NK-92 treated with Interleukin-12 subunit alpha and Interleukin-12 subunit beta, amount 100 ng/mL, for 24 hours (cell line): ENCODE measurements at places on chromosomes 16 and 17.

GRCh38 chr17:48432820-48433775, 3.1 kb upstream of the SKAP1 start:
- DNase-seq = no peak

DNA sequence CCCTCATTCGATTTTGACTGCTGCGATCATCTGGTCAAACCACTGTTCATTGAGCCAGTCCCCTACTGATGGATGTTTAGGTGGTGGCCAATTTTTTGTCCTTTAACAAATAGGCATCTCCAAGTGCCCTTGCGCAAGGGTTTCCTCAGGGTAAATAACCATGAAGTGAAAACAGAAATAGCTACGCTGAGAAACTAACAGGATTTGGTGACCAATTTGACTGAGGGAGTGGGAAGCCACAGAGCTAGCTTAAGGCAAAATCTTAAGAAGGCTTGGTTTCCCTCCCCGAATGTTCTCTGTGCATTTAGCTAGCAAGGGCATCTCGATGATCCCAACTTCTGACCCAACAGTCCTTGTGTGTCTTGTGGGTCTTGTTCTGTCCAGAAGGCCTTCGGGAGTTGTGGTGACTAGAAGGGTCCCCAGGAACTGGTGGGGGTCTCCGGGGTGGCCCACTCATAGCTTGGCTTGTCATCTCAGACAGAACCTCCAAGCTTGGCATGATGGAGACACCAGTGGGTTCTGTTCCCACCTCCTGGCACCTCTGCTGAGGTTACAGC, 117.2 kb downstream of the SOCS1 start:
- no peak for DNase-seq

DNA sequence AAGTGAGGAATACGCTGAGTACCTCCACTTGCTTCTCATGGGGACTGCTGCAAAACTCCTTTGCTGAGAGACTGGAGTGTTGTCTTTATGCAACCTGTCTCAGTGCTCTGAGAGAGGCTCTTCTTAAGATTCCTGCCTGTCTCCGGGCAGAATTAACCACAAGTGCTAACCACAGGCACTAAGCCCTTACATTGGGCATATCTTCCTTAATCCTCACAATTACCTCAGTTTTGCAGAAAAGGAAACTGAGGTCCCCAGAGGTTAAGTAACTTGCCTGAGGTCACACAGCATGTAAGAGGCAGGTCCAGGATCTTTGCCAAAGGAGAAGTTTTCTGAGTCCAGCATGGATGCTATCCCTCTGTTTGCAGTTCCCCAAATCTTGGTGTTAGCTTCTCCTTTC, 86.0 kb downstream of the GP2 start:
- DNase-seq = no peak

GRCh38 chr16:57992084-57992483, 8.4 kb downstream of the ZNF319 start:
- no peak for DNase-seq

DNA sequence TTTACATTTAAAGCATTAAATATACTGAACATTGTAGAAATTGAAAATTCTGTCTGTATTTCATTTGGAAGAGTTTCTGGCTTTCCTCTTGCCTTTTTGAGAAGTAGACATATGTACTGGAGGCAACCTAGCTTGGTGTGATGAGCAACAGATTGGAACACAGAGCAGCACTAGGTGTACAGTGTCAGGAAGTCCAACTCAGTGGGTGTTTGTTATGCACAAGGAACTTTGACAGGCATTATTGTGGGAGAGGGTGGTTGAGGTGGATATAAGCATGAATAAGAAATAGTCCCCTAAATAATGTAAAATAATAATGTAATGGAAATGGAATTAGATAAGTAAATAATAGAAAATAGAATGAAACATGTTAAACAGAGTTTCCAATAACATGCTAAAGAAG, 58.1 kb downstream of the PPM1E start:
- no peak for DNase-seq

DNA sequence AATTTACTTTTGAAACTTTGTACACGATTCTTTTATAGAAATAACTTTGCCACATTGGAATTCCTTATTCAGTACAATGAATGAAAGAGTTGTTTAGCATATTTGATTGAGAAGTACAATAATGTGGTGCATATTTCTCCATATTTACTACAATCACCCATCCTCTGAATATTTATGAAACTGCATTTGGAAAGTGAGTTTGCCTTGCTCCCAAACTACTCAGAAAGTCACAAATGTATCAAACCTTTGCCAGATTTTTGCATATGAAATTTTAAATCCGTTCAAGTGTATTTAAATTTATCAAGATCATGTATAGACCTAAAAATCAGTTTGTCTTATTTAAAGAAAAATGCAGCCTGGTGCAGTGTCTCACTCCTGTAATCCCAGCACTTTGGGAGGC, 148.7 kb downstream of the CDH11 start:
- DNase-seq = no peak

- DNase-seq = no peak
Observed at GRCh38 chr17:299546-299945, 53.1 kb downstream of the RPH3AL start.

GRCh38 chr16:81273223-81273950, 34.9 kb downstream of the BCO1 start:
- no peak for DNase-seq

DNA sequence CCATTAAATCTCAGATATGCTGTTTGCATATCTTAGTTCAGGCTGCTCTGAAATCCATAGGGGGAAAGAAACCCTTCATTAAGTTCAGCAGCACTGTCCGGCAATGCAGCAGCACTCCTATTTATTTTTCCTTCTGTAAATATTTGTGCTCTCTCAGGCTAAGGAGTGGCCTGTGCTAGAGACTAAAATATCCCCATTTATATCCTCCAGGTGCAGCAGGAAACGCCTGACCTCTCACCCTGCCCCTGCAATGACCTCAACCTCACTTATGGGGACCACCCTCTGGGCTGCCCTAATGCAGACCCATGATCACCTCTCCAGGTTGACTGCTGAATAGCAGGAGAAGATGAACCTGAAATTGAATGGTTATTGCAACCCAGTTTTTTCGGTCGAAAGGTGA, 165.0 kb upstream of the ELAC2 start:
- no peak for DNase-seq

DNA sequence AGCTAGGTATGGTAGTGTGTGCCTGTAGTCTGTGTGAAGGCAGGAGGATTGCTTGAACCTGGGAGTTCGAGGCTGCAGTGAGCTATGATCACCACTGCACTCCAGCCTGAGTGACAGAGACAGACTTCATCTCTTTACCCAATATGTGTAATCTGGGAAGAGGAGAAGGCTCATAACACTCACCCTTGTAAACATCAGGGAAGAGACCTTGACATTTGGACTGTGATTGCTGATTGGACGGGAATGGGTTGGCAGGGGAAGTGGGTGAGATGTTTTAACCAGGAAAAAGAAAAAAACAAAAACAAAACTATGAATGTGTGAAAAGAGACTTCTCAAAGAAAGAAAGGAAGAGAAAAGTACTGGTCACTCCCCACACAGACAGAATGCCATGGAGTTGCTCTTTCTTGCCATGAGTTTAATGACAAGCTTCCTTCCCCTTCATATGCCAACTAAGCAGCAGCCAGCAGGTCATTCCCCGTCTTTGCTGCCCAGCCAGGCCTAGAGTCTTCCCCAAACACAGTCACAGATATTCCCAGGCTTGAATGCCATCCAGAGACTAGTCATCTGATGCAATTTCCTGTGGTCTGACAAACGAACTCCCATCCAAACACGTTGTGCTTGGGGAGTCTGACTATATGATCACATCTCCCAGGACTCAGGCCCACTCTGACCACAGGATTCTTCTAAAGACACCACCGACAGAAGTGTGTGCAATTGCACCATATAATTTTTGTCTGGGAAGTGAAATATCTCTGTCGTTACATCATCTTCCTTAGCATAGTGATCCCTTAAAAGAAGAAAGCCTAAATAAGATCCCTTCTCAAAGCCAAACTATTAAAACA, 3.6 kb upstream of the XAF1 start:
- no peak for DNase-seq

DNA sequence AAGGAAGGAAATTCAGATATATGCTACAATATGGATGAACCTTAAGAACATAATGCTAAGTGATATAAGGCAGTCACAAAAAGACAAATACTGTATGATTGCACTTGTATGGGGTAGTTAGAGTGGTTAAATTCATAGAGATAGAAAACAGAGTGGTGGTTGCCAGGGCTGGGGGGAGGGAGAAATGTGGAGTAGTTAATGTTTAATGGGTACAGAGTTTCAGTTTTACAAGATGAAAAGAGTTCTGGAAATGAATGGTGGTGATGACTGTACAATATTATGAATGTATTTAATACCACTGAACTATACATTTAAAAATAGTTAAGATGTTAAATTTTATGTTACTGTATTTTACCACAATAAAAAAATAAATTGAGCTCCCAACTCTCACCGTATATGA, 157.9 kb downstream of the TOX3 start:
- DNase-seq = no peak

DNA sequence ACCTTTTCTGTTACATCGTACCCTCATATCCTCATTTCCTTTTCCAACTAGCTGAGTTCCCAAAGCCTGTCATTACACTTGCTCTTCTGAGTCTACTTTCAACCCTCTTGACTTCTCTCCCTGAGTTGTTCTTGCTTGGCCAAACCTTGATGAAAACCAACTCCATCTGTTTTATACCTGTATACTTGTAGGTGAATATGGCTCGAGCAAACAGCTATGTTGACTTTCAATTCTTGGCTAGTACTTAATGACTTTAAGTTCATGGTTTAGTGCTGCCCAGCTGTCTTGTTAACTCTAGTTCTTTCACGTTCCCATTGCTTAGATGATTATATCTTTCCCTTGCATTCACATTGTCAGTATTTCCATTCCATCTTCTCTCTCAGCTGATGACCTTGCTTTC, 14.8 kb downstream of the TANC2 start:
- no peak for DNase-seq

- no peak for DNase-seq
Observed at GRCh38 chr16:724188-725040, 1.8 kb downstream of the CCDC78 start.

- DNase-seq = no peak
Observed at GRCh38 chr17:28216528-28216927, 102.5 kb upstream of the TMEM97 start.

- DNase-seq = no peak
Observed at GRCh38 chr17:29034510-29034909, 8.4 kb upstream of the PIPOX start.

- DNase-seq = no peak
Observed at GRCh38 chr17:28645576-28645939, 600 bp upstream of the BLTP2 start.

- DNase-seq = no peak
Observed at GRCh38 chr17:6475411-6475810, 31.2 kb downstream of the PIMREG start.

- no peak for DNase-seq
Observed at GRCh38 chr16:68715471-68715870, 21.6 kb upstream of the CDH1 start.

DNA sequence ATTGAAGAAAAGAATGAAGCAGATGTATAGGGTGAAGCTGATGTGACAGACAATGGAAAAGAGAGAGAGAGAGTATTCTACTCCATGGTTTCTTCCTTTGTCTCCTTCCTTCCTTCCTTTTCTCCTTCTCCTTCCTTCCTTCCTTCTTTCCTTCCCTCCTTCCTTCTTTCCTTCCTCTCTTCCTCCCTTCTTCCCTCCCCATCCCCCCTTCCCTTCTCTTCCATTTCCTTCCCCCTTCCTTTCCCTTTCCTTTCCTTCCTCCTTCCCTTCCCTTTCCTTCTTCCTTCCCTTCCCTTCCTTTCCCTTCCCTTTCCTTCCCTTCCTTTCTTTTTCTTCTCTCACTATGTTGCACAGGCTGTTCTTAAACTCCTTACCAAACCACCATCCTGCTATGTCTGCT, 55.7 kb upstream of the GPR139 start:
- no peak for DNase-seq

GRCh38 chr16:87556941-87557459, 45.3 kb upstream of the JPH3 start:
- DNase-seq = no peak

GRCh38 chr16:64878940-64879339, 242.9 kb downstream of the CDH11 start:
- DNase-seq = no peak

DNA sequence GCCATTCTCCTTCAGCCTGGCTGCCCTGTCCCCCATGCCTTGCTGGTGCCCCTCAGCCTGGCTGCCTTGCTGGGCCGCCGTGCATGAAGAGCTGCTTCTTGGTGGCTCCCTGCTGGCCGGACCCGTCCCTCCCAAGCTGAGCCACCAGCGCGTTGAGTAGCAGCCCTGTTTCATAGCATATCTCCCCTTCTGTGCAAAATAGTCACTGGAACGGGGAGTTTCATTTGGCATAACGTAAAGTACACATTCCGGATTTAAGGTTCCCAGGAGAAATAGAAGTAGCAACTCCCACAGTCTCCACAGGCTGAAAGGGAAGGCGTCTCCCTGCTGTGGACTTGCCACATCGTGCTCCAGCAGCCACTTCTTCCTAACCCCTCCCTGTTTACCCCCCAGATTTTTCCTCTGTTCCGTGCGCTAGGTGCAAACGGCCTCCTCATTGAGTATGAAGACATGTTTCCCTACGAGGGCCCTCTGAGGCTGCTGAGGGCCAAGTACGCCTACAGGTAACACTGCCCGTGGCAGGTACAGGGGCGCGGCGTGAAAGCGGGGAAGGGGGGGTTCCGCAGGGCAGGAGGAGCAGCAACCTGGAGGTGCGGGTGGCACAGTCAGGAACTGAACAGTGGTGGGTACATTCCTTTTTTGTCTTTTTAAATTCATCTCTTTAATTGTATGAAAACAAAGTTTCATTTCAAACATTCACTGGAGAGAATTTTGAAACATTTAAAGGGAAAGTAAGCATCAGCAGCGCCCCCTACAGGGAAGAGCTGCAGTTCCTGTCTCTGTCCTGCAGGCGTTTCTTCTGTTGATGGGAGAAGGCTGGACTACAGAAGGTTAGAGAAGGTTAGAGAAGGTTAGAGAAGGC, 5.8 kb upstream of the OGFOD3 start:
- no peak for DNase-seq

- DNase-seq = no peak
Observed at GRCh38 chr16:85433477-85433876, 179.6 kb upstream of the GSE1 start.

DNA sequence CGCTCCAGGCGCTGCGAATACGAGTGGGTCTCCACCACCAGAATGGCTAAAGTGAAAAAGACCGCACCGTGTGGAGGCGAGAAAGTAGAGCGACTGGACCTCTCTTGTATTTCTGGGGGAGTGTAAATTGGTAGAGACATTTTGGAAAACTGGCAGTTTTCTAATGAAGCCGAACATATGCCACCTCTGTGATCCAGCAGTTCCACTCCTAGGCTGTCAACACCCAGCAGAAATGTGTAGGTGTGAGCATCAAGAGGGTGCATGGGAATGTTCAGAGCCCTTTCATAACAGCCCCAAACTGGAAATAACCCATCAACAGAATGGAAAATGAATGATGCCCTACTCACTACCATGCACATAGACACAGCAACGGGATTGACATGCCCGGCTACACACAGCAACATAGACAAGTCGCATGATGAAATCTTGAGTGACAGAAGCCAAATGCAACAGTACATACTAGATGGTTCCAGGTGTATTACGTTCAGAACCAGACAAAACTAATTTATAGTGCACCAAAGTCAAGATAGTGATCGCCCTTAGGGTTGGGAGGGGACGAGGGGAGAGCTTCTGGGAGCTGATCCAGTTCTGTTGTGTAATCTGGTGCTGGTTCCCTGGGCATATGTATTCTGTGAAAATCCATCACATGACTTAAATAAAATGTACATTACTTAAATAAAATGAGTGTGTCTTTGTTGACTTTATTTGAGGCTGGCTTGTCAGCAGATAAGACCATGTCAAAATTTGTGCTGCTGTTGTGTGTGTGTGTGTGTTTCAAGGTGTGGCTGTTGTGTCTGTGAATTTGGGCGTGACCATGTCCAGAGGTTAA, 877 bp upstream of the BCL7C start:
- DNase-seq = no peak

GRCh38 chr17:61323003-61323908, 76.4 kb upstream of the TBX2 start:
- DNase-seq = no peak
